Stimulated activated CD4-positive, alpha-beta T cell treated with anti-CD3 and anti-CD28 coated beads, Interleukin-1b, Interleukin-23, amount 100 ng/mL, for 1 hour (primary cell): ENCODE measurements at places on chromosomes 7 and 10.

DNA sequence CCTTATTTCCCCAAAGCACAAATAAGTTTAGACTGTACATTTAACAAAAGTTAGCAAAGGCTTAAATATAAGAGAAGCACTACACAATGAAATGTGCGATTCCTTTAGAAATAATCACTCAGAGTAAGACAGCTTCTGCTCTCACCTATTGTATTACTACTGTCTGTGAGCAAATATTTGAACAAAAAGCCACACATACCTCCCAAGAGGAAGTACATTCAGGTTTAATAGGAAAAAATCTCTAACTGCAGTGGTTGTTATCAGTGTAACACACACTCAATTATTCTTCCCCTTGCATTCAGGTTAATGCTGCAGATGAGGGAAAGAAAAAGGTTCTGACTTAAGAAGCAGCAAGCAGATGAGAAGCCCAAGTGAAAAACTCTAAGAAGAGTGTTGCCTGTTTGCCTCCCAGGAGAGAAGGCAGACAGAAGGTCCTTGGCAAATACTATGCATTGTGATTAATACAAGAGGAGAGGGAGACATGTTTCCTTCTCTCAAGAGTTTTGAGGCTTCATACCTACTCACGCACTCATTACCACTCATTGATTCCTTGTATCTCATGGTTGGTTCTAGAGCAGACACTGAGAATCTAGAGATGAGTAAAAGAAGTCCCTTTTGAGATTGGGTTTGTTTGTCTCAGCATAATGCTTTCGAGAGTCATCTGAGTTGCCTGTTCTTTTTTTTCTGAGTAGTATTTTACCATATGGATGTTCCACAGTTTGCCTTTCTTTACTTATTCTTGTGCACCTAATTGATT is 13.6 kb downstream of the GIMAP4 start:
- DNase-seq: no peak

- DNase-seq: no peak
Observed at GRCh38 chr7:47534322-47535034, 47.4 kb downstream of the TNS3 start.

DNA sequence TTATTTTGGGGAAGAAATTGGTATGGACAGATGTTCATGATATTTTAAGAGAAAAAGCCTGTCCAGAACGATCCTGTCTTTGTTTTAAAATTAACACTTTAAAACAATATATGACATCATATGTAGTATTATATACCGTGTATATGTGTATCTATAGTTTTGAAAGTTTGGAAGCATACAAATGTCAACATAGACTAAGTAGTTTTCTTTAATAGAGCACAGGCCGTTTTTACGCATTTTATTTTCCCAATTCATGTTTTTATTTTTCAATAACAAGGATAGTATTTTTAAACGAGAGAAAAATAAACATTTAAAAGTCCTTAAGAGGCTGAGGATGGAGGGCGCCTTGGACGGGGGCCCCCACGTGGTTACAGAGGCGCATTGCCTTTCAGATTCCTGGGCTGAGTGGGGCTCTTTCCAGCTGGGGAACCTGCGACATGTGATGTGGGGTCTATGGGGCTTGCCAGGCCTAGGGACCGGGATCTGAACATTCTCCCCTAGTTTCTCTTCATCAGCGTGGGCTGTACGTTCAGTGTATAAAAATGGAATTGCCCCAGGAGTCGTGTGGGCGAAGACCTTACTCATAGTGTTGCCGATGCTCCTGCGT is 127.8 kb upstream of the ZNF746 start:
- DNase-seq: no peak

DNA sequence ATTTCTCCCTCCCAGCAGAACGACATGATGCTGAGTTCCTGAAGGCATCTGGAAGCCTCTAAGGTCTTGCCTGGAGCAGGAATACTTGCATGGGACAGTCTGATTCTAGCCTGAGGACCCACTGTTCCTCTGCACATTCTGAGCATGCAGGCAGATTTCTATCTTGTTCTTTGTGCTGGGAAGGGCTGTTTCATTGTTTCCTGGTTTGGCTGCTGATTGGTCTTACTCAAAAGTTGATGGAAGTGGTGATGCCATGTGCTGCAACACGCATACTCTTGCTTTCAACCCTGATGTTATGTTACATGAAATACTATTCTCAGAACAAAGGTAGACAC is 307.0 kb downstream of the GATA3 start:
- DNase-seq: no peak

- no peak for DNase-seq
Observed at GRCh38 chr7:140334341-140335057, 63.8 kb downstream of the SLC37A3 start.

GRCh38 chr7:138886501-138886917 is 88.5 kb upstream of the ATP6V0A4 start:
- no peak for DNase-seq

DNA sequence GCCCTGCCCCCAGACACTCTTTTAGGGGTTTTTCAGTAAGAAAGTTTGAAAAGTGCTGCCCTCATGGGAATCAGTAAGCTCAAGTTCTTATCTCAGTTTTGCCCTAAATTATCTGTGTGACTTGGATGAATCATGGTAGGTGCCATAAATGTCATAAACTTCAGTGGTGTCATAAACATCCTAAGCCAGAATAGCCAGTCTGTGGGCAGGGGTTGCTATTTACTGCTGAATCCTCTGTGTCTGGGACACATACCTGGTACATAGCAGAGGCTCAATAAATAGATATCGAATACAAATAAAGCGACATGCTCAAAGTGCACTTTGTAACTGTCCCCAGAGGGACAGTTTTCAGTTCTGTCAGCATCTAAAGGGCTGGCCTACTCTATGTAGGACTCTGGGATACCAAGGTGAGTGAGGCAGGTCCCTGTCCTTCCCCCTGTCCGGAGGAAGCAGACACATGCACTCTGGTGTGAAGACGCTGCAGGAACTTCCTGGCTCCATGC is 502.1 kb downstream of the RPS24 start:
- no peak for DNase-seq

DNA sequence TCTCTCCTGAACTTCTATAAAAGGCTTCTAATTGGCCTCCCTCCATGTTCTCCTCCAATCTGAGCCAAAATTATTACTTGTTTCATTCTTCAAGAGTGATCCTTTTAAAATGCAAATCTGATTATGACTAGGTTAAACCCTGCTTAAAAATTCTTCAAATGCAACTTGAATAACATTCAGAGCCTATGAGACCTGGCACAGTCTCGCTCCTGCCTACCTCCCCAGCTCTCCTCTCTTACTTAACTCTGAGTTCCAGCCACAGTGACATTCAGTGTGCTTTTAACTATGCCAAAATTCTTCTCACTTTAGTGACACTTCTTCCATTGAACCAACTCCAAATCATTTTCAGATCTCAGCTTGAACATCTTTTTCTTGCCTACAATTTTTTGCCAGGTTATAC is 68.8 kb downstream of the TMEM168 start:
- no peak for DNase-seq

DNA sequence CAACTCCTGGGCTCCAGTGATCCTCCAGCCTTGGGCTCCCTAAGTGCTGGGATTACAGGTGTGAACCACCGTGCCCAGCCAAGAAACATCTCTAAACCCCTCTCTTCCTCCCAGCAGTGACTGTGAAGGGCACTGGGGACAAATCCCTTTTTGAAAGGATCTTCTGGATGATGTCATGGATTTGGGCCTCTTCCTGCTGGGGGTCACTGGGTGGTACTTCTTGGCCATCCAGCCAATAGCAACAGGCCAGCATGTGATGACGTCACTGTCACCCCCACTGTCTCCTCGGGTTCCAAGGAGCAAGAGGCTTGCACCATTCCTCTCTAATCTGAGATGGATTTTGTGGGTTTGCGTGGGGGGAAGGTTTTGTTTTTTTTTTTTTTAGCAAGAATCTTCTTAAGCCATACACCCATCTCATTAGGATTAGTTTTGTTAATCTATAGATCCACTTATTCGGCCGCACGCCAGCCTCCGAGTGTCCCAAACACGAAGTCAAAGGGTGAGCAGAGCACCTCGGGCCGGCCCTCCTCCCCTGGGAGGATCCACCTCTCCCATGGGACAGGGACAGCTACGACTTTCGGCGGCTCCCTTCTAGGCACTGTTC is 29.4 kb upstream of the TNRC18 start:
- DNase-seq: no peak
